ENCODE measurements at places on chromosomes 7 and 10.

DNA sequence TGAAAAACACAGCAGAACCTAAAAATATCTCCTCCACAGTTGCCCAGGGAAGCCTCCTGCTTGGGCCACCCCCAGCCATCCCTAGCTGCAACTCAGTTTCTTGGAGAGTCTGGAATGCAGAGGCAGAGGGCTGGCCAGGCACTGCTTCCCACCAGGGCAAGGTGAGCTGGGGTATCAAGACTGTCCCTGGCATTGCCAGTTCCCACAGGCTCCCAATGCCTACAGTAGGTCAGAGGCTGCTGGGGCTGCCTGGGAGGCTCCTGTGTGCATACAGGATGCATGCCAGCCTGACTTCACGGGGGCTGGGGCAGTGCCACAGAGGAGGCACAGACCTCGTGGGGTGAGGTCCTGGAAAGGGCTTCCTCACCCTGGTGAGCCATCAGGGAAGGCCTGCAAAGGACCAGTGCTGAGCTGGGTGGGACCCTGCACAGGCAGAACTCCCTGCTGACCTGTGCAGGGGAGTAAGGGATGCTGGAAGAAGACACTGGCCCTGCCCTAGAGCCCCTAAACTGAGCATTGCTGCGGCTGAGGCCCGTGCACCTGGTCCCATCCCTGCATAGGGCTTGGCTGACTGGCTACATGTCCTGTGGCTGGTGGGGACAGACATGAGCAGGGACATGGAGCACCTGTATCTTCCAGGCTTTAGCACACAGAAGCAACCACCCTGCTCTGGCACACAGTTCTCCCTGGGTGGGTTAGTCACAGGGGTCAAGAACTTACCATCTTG, 121.9 kb upstream of the RET start:
- peak; percentile 70 for DNase-seq

GRCh38 chr10:35639021-35639727, 2.9 kb downstream of the FZD8 start:
- DNase-seq = no peak

DNA sequence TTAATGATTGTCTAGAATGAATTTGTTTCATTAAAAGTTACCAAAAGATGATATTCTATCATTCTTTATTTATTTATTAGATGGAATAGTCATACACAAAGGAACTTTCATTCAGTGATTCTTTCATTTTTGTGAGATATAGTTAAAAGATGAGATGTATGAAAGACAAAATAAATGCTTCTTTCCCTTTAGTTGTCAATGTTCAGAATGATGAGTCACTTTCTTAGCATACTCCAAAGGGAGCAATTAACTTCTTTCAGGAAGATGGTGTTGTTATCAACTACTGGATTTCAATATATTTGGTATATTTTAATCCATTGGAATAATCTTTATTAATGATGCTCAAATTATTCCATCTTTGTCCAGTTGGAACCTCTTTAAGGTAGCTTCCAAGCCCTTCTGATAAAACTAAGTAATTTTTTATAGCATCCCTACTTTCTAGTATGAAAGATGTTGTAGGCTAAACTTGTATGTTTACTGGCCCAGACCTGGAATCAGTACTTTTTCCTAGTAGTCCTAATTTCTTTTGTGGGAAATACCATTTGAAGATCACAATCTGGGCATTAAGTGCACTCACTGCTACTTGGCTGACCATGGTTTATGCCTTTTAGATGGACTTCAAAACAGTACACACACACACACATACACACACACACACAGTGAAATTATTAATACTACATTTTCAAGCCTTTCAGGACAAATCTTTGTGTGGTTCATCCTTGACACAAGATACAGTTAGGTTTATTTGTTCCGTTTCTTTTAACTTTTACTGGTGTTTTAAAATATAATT, 2.5 kb downstream of the GIMAP7 start:
- DNase-seq = no peak

DNA sequence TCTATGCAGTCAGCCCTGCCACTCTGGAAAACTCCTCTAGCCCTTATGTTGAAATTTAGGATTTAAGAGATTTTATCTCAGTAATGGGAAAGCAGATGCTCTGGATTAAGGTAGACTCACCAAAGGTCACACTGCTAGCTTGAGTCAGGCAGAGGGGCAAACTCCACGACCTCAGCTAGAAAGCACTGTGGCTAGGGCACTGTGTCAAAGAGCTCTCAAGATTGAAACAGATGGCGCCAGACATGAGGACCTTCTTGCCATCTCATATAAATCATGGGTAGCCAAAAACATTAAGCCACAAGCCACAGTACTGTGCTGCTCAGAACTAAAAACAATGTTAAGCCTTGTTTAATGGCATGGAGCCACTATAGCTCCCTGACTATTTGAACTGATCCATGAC, 188.7 kb downstream of the DNAJC1 start:
- no peak for DNase-seq

GRCh38 chr7:127322832-127323493, 69.5 kb downstream of the ZNF800 start:
- no peak for DNase-seq

- no peak for DNase-seq
These were observed 84.3 kb downstream of the CUL2 start for GRCh38 chr10:35005868-35006267.

DNA sequence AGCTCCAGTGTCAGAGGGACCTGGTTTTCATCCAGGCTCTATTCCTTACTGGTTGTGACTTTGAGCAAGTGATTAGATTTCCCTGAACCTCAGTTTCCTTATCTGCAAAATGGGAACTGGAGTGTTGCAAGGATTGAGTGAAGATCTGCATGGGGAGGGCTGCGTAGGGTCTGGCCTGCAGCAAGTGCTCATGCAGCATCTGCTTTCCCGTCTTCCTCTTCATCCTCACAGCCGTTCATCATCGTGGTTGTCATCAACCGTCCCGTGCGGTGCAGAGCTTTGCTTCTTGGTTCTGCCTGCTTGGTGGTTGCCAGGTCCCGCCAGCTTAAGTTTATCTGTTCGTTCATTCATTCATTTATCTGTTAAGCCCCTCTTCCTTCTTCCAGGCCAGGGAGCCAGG, 135.0 kb downstream of the GRK5 start:
- no peak for DNase-seq

- DNase-seq = no peak
These were observed 86.7 kb upstream of the IL6 start for GRCh38 chr7:22640269-22640668.

- peak; percentile 73 for DNase-seq
These were observed 124.7 kb upstream of the CTBP2 start for GRCh38 chr10:125284875-125285597.

DNA sequence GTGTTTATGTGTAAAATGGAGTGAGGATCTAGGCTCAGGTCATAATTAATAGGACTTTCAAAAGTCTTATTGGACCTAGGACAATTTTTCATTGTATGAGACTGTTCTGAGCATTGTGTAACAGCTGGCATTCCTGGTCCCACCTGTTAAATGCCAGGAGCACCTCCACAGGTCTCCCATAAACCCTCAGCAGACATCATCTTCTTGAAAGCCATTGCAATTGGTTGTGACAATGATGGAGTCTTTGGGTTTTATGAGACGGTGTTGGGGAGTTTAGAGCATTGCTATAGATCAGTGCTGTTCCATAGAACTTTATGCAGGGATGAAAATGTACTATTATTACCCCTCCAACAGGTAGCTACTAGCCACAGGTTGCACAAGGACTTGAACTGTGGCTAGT, 108.9 kb downstream of the ORC5 start:
- DNase-seq = no peak

DNA sequence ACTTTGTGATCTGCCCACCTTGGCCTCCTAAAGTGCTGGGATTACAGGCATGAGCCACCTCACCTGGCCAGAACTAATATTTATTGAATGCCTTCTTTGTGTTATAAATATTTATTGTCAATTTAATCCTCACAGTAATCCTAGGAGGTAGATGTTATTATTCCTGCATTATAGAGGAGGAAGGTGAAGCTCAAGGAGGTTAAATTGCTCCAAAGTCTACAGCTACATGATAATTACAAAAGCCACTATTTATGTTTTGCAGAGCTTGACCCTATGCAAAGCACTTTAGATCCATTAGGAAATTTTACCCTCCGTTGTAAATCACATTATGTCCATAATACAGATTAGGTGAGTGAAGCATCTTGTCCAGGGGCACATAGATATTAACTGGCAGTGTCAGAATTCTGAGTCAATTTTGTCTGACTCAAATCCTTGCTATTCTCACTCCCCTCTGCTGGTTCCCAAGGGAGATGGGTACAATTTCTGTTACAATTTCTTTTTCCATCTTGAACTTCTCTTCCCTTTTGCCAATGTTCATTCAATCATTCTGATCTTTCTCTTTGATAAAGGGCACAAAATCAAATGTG, 25.7 kb upstream of the CDK14 start:
- DNase-seq = no peak

DNA sequence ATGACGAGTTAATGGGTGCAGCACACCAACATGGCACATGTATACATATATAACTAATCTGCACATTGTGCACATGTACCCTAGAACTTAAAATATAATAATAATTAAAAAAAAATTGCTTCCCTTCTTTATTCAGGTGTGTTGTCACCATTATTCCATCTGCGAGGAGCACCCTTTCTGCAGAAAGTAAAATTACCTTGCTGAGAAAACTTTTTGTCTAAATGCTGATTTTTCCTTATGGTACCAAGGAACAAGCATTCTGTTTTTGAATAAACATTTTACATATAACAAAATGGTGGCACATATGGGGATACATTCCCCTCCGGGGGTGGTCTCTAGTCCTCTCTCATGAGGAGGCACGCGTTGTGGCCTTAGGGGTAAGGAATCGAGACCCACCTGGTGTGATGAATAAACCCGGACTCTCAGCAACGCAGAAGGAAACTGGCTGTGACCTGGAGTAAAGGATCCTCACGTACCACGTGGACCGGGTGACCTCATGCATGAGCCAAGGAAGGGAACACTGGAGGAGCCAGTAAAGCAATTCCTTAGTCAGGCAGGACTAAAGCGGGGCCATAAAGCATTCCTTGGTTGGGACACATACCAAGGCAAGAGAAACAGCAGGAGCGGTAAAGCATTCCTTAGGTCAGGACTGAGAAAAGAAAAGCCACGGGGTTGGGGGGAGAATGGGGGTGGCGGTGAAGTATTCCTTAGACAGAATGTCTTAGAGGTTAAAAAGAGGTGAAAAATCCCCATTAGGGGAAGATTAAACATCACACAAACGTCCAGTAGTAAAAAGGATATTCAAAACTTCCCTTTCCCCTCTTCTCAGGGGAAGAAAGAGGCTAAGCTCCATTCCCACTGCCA, 20.8 kb upstream of the OPTN start:
- DNase-seq = no peak

GRCh38 chr7:92325858-92326257, 80.1 kb downstream of the ANKIB1 start:
- DNase-seq = no peak

GRCh38 chr10:44713307-44713706, 197.8 kb upstream of the TMEM72 start:
- no peak for DNase-seq

DNA sequence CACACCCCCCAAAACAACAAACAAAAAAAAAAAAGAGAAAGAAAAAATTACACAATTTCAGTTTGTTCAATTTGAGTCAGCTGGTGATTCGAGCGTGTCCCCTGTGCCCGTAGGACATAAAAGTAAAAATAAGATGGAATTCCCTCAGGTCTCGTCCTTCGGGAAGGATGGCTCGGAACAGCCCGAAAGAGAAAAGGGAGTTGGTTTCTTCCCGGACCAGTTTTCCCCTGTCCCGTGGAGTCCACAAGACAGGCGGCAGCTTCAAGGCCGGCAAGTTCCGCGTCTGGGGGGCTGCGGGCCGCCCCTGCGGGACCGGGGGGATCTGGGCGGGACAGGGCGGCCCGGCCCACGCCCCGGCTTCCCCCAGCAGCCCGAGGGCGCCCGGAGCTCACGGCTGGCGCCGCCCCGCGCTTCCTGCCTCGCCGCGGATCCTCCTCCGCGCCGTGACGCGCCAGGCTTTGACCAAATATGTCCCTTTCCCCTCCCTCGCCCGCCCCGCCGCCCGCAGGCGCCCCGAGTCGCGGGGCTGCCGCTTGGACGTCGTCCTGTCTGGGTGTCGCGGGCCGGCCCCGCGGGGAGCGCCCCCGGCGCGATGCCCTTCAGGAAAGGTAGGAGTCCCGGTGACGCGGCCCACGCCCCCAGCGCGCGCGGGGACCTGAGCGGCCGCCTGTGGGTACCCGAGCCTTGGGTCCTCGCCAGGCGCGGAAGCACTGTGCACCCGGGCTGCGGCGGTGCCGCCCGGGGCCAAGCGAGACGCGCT, 55.8 kb downstream of the RBM17 start:
- peak; percentile 92 for DNase-seq

DNA sequence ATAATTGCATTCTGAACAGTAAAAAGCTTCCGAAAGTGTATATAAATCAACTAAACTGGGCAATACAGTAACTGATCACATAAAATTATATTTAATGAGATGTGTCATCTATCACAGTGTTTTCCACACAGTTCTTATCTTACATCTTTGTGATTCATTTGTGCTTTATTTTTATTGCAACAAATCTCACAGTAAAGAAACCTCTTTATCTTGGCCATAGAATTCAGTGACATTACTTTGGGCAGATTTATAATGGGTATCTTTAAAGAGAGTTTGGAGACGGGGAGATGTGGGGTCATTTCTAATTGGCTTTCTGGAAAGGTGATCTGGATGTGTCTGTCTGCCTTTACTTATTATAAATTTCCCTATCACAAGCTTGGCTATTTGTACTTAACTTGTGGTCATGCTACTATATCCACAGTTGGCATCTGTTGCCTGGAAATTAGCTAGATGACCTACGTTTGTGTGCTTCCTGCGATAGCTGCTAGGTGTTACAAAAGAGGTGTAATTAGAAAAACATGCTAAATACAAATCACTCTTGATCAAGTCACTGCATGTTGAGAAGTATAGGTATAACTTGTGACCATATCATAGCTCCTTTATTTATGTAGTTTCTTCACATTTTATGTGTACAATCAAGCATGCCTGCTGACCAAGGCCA, 123.8 kb downstream of the ARID5B start:
- no peak for DNase-seq

DNA sequence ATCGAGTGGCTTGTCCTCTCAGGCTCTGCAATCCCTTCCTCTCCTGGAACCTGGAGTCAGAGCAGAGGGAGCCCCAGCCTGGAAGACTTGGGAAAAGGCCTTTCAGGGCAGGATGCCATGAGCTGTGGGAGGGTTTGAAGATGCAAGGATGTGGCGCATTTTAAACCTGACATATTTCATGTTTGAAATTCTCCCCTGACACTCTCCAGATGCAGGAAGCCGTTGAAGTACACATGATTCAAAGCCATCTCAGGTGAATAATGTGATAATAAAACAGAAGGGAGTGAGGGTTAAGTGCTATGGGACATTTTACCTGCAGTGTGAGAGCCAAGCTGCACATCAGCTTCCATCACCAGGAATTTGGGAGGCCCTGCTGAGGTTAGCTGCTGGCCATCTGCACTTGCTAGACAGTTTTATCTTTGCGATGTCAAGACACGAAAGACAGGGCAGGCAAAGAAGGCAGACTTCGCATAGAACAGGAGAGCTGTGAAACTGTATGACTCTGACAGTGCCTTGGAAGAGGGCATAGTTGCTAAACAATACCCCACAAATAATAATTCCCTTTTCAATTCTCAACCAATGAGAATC, 159.1 kb upstream of the GDF10 start:
- no peak for DNase-seq
